ENCODE measurements at places on chromosomes 4 and X.

DNA sequence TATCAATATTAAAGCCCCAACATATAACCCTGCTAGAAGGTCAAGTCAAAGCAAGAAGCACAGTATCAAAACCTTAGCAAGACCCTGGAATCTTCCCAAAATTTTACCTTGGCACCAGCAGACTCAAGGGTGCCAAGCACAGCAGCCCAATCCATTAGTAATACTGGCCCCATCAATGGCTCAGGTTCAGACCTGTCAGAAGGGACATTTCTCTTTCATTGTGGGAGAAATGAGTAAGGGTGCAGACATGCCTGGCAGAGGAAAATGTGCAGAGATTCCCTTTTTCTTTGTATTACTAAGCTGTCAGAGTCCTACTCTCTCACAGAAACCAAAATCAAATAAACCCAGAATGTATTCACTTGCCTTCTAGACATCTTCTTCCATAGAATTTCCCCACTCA, 203.9 kb downstream of the EVC2 start:
- no peak for DNase-seq

DNA sequence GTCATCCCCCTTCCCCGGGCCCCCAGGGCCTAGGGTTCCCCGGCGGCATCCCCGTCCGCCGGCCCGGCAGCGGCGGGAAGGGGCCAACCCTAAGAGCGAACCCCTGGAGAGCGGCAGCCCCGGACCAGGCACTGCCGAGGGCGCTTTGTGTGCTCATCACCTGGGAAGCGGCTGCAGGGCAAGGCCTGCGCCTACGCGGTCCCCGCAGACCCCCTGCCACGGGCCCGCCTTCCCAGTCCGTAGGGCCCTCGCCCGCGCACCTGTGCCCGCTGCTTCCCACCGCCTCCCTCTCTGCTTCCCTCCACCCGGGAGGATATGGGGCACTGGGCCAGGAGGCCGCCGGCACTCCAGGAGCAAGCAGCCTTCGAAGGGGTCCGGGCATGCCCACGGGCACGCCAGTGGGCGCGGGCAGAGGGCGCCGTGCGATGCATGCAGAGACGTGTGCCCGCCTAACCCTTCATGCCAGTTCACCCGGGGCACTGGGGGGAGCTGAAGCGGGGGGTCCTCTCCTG, 2.6 kb downstream of the FLNA start:
- no peak for DNase-seq

- DNase-seq: no peak
Measured at GRCh38 chrX:85666471-85666870, 287.0 kb upstream of the POF1B start.

GRCh38 chrX:8306291-8306925, 135.3 kb upstream of the VCX2 start:
- no peak for DNase-seq

GRCh38 chr4:141999446-142000143, 363.2 kb downstream of the IL15 start:
- no peak for DNase-seq

- DNase-seq: peak; percentile 32
Measured at GRCh38 chrX:74521961-74522751, 92.3 kb downstream of the RLIM start.

GRCh38 chr4:165631912-165632311, 241.1 kb upstream of the TLL1 start:
- DNase-seq: no peak

- DNase-seq: no peak
Measured at GRCh38 chr4:8160233-8160560, 1.6 kb upstream of the ABLIM2 start.

DNA sequence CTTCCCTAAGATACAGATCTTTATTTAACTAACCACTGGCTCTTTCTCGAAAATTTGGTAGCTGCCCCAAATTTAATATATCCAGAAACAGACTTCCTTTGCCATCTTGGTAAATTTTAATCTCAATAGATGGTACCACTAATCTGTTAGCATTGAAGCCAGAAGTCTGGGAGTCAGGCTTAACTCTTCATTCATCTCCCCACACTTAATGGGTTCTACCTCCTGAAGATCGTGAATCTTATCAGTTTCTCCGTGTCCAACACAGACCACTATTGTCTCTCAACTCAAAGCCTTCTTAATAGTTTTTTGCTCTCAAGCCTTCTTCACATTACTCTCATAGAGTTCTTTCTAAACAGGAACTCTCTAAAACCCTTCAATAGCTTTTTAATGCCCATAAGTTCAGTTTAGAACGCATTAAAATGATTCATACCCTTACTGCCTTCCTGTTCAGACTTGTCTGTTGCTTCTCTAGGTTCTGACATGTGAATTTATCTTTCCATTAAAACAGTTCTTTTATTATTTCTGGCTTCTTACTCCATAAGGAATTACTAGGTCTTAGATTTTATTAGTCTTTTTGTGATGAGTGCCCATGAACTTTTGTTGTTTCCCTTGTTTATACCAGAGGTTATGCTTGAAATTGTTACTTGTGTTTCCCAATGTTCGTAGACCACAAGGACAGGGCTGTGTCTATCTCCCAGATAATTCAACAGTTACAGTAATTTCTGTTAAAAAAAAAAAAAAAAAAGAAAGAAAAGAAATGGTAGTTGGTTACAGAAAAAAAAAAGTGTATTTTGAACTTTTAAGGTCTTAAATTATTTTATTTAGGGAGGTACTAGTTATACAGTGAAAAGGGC, 54.7 kb downstream of the SMARCAD1 start:
- DNase-seq: peak; percentile 10

GRCh38 chrX:110402850-110403221, 44.2 kb downstream of the RTL9 start:
- no peak for DNase-seq

- DNase-seq: no peak
Measured at GRCh38 chr4:41364876-41365275, 108.1 kb downstream of the UCHL1 start.

GRCh38 chr4:23298371-23298770, 591.5 kb downstream of the PPARGC1A start:
- no peak for DNase-seq

DNA sequence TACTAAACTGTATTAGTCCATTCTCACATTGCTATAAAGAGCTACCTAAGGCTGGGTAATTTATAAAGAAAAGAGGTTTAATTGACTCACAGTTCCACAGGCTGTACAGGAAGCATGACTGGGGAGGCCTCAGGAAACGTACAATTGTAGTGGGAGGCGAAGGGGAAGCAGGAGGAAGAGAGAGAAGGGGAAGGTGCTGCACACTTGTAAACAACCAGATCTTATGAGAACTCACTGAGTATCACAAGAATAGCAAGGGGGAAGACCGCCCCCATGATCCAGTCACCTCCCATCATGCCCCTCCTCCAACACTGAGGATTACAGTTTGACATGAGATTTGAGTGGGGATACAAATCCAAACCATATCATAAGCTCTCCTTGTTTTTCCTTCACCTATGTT, 40.9 kb downstream of the RPA4 start:
- DNase-seq: no peak

GRCh38 chrX:43333543-43333942, 322.6 kb upstream of the MAOA start:
- DNase-seq: no peak

DNA sequence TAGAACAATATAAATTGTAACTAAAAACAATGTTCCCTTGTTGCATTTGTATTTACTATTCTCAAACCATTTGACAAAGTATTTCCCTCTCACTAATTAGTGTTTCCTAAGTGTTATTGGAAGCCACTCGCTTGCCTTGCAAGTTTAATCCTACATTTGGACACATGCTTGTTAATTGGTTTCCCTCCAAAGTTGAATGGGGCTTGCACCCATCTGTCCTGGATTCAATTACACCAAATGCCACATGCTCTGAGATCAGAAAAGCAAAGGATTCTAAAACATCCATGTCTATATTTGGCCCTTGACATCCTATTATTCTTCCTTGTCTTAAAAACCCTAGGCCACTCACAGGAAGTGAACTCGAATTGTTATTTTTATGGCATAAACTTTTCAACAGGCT, 146.6 kb downstream of the AMELX start:
- no peak for DNase-seq

- DNase-seq: no peak
Measured at GRCh38 chrX:153573984-153574383, 25.0 kb downstream of the CCNQ start.

GRCh38 chrX:96407501-96407900, 277.1 kb upstream of the DIAPH2 start:
- DNase-seq: peak; percentile 6

DNA sequence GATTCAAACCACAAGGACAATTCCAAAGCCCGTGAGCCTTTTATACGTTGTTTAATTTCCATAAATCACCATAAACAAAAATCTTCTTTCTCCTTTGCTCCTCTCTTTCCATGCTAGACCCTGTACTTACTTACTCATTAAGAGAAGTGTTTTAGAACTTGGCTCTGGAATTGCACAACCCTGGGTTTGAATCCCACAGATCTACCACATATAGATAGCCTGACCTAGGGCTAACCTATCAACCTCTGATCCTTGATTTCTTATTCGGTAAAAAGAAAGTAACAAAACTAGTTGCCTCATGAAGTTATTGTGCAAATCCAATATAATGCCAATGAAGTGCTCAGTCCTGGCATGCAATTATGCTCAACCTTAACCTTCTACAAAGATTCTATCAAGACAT, 68.8 kb downstream of the ZAR1 start:
- DNase-seq: no peak

DNA sequence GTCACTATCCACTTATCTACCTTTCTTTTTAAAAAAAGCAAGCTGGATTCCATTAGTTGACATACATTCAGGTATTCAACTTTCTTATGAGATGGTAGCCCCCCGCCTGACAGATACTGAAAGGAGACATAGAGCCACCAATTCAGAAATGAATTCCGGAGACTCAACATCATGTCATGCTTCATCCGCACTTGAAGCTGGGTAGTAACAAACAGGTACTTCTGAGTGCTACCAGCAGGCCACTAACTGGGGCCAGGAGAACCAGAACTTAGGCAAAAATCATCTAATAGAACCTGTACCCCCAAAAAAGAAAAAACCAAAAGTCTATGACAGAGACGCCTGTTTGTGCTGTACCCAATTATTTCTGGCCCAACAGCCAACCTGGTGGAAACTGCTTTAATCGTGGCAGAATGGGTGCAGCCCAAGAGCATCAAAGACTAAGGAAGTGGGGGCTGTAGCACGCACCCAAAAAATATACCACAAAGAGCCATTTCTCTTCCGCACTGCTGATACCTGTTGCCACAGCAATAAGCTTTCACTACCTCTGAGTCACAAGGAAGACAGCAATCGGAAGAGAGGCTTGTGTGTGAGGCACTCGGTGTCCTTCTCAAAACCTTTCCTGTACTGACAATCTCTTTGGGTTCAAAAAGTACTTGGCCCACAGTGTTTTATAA, 84.8 kb downstream of the AFAP1 start:
- no peak for DNase-seq

- DNase-seq: no peak
Measured at GRCh38 chr4:80465238-80465637, 129.7 kb downstream of the CFAP299 start.

DNA sequence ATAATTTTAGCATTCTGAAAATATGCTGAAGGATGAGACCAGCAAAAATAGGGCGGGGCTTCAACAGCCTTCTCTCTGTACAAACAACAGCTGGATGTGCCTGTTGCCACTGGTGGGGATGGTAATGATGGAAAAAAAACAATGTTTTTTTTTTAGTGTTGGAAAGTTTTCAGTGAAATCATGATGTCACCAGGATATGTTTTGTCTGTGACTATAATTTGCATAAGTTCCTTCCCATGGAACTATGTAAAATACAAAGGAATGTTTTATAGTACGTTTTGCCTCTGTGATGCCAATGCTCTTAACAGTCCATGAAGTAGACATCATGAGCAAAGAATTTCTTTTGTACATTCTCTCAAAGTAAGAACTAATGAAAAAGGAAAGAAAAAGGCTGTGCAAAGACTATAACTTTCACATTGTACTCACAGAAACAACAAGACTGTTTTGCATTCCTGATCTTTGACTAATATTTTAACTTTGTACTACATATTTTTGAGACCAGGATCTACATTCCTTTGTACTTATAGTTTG, 589.7 kb downstream of the SPRY1 start:
- DNase-seq: peak; percentile 14
